ENCODE measurements at places on chromosomes 7 and 10. TPM values are rescaled to one million over a fixed set of nuclear protein-coding genes. Genes with fewer than 3 reads are reported as not detected.

WNT16 gene
- not detected for total RNA-seq

CCM2 gene
- 92.6 TPM for total RNA-seq

AMPH gene
- total RNA-seq: 9.4 TPM

PNLIPRP3 gene
- total RNA-seq: not detected

DNA sequence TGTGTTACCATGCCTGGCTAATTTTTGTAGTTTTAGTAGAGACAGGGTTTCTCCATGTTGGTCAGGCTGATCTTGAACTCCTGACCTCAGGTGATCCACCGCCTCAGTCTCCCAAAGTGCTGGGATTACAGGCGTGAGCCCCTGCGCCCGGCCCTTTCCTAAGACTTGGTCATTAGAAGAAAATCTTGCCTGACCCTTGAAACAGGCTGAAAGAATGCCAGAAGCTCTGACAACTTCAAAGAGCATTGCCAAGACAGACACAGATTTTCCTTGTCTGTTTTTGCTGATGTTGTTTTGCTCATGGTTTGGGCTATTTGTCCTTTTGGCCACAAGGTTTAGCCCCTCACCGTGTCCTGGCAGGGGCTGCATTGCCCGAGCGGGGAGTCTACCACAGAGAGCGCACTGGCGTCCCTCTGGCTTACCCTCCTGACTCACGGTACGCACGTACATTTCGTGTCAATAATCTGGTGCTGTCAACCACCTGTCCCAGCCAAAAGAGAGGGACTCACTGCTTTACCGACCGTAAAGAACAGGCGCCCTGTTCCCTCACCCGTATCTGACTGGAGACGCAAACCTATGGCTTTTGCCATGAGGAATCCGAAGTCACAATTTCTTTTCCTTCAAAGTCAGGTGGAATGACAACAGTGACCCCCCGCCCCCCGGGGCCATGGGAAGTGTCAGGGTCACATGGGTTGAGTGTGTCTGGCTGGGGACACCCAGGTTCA lies 10.1 kb upstream of the INPP5A start:
- no peak for DNase-seq

GRCh38 chr10:64468219-64468618 lies 947.0 kb downstream of the REEP3 start:
- no peak for DNase-seq

- DNase-seq: peak; percentile 19
Measured at GRCh38 chr7:30596014-30596641, 1.4 kb downstream of the GARS1 start.

DNA sequence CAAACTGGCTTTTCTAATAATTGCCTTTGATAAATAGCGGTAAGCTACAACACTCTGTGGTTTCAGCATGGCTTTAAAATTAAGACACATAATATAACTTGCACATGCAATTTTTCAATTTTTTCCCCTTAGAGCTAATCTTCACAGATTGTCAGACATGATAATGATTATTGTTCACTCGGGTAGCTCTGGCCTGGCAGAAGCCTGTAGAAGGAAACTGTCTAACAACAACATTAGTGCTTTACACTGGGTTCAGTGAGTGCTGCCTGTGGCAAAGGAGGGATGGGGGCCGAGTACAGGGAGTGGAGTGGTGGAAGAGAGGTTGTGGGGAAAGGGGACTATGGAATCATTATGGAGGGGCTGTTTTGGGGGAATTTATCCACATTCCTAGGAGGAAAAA lies 67.2 kb upstream of the AUTS2 start:
- no peak for DNase-seq

GRCh38 chr7:133851411-133851810 lies 275.7 kb upstream of the LRGUK start:
- no peak for DNase-seq

DNA sequence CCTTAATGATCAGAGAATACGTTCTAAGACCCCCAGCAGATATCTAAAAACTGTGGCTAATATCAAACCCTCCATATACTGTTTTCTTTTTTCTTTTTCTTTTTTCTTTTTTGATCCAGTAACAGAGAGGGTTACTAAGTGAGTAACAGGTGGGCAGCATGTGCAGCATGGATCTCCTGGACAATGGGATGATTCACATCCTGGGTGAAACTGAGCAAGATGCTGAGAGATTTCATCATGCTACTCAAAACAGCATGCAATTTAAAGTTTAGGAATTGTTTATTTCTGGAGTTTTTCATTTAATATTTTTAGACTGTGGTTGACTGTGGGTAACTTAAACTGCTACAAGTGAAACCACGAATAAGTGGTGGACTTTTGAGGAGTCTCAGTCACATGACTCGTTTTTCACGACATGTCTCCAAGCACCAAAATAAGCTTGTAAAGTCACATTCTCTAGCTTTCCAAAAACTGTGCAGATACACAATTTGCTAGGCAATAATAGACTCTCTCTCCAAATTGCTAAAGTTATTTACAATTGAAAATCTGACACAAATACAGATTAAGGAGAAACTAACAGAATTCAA lies 716.2 kb downstream of the NXPH1 start:
- DNase-seq: no peak
